Activated CD4-positive, alpha-beta T cell treated with anti-CD3 and anti-CD28 coated beads, Interleukin-2, amount 10 ng/mL, durations not matched to agents 7 days and 5 days (primary cell): ENCODE measurements at places on chromosomes 16 and 17. TPM values are rescaled to one million over a fixed set of nuclear protein-coding genes. Genes with fewer than 3 reads are reported as not detected.

The TP53TG3B gene
- total RNA-seq: not detected

DNA sequence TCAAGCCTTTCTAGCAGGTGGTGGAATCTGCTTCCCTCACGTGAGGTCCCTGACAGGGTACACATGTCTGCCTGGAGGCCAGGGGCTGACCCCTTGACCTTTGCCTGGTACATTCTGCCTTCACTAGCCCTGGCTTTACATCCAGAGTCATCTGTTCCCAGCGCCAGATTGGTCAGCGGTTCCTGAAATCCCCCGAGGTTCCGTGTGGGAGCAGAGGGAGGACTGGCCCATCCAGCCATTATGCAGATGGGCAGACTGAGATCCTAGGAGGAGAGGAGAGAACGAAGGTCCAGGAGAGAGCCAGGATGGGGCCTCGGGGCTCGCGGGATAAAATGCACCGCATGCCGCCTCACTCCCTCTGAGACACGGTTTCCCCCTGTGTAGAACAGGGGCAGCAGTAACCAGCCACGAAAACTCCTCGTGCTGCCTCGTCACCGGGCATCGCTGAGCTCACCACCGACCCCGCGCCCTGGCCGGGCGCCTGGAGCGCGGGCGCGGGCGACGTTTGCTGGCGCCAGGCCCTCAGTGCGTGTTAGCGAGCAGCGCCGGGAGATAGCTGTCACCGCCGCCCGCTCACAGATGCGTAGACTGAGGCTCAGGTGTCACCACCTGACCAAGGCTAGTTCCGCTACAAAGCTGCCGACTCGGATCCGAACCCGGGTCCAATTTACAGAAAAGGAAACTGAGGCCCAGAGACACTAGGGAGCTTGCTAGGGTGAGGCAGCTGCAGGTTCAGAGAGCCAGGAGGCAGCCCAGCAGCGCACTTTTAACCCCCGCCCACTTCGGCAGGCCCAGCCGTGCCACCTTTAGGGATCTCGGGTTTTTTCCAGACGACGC lies 811 bp upstream of the MAP2K3 start:
- peak overlapping the region; percentile 93 for H3K27ac ChIP-seq
- H3K4me3 ChIP-seq: peak overlapping the region; percentile 97
- H3K4me1 ChIP-seq: peaks cover 61% of the 10 kb centered on the region
- peaks cover 9% of the 10 kb centered on the region for H3K36me3 ChIP-seq
- no peak for DNase-seq

GRCh38 chr17:29930409-29931010 lies 482 bp upstream of the SSH2 start:
- peaks cover 14% of the 10 kb centered on the region for H3K36me3 ChIP-seq
- H3K4me1 ChIP-seq: peaks cover 27% of the 10 kb centered on the region
- DNase-seq: no peak

The MYO1C gene
- 34.1 TPM for total RNA-seq

The MT4 gene
- total RNA-seq: not detected

The SCGB1C2 gene
- not detected for total RNA-seq

The ZNF18 gene
- total RNA-seq: 10.0 TPM

DNA sequence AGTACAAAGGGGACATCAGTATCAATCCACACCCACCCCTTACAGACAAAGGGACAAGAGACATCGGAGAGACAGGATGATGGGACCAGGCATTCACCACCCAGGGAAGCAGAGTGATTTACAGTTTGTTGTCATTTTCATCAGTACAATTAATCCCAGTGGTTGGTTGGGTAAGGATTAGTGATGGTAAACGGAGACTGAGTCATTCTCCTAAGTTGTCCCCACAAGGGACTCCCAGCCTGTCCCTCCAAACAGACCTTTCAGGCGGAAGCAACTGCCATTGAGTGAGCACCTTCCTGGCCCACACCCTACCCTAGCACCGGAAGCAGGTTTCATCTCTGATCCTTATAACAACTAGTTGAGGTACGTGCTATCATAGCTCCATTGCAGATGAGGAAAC lies 11.2 kb downstream of the PPL start:
- no peaks in the 10 kb centered on the region for H3K4me1 ChIP-seq
- H3K27me3 ChIP-seq: no peaks in the 10 kb centered on the region
- peaks cover 2% of the 10 kb centered on the region for H3K36me3 ChIP-seq
- no peak overlapping the region for H3K4me3 ChIP-seq

- H3K4me3 ChIP-seq: peak overlapping the region; percentile 56
- H3K27me3 ChIP-seq: peaks cover 47% of the 10 kb centered on the region
- no peak overlapping the region for H3K27ac ChIP-seq
- peaks cover 3% of the 10 kb centered on the region for H3K4me1 ChIP-seq
- no peaks in the 10 kb centered on the region for H3K36me3 ChIP-seq
- no peak for DNase-seq
Observed at GRCh38 chr17:4583782-4584100, 588 bp upstream of the SMTNL2 start.

The OR1A2 gene
- total RNA-seq: not detected

DNA sequence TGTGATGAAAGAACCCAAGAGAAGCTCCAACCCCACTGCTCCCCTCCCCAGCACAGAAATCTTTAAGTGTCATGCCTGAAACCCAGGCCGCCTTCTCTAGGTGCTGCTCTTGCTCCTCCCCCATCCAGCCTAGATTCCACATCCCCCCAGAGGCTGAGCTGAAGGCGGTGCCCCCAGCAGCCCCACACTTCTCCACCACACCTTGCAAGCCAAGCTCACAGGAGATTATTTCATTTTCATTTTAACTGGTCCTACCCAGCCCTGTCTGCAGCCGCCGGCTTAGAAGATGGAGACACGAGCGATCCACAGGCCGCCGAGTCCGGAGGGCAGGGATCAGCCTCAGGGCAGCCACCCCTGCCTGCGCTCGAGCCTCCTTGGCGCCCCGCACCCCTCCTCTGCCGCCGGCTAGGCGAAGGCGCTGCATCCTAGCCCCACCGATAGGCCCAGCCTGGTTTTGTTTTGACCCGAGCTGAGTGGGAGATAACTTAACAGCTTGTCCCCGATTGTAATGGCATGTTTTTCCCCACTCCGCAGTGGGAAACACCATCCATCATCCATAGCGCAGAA lies 125.3 kb downstream of the RBFOX3 start:
- H3K27me3 ChIP-seq: peaks cover 20% of the 10 kb centered on the region
- no peak overlapping the region for H3K4me3 ChIP-seq
- H3K27ac ChIP-seq: no peak overlapping the region
- no peaks in the 10 kb centered on the region for H3K4me1 ChIP-seq

The ITGB4 gene
- total RNA-seq: 0.96 TPM

GRCh38 chr17:36576793-36577192 lies 14.9 kb upstream of the DHRS11 start:
- peaks cover 48% of the 10 kb centered on the region for H3K36me3 ChIP-seq
- no peak for DNase-seq
- H3K4me3 ChIP-seq: no peak overlapping the region
- H3K4me1 ChIP-seq: peaks cover 6% of the 10 kb centered on the region
- no peak overlapping the region for H3K27ac ChIP-seq
